ENCODE measurements at places on chromosomes 6 and 20.

DNA sequence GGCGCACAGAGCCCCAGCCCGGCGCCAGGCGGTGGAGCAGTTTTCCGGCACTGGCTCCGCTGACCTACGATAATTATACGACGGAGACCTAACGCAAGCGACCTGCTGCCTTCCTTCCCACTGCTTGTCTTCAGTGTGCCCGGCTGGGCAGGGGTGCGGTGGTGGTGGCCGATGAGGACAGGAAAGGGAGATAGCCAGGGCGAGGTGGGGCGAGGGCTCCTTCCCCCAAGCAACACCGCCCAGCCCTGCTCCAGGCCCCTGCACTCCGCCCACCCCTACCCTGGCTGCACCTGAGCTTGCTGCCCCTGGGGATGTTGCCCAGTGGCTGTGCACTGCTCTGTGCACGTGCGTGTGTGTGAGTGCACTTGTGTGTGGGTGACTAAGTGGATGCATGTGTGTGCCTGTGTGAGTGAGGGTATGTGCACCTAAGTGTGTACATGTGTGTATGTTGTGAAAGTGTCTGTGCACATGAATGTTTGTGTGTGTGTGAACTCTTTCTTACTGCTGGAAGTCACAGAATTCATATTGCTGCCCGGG, 42.6 kb upstream of the IRF4 start:
- no peak for DNase-seq

DNA sequence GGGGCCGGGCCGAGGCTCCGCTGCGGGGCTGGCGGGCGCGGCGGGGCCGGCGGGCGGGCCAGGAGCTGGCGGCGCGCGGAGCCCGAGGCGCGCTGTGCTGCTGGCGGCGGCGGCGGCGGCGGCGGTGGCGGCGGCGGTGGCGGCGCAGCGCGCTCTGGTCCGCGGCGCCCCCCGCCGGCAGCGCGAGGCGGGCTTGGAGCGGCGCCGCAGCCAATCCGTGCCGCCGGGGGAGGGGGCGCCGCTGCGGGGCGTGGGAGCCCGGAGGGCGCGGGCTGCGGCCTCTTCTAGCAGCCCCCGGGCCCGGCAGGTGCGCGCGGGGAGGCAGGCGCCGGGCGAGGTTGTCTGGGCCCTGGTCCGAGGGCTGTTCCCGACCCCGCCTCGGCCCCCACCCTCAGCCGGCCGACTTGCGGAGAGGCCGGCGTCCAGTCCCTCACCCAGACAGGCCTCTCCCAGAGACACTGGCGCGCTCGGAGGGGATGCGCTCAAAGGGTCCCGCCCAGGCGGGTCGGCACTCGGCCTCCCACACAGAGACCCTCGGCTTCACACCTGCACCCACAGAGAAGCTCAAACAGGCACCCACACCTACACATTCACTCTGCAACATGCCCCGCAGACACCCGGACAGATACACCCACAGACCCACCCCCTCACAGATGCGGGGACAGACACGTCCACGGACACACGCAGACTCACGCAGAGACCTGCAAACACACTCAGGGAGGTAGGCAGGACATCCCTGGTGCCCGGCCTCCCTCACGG, at the start of gene RIMS4:
Gene RIMS4 (minus strand): TSS at position 156 of the 759 bp plus-strand sequence. CDS start 275 bp downstream, outside the sequence.
- DNase-seq = no peak

- DNase-seq = no peak
Observed at GRCh38 chr6:84777888-84778287, 13.5 kb upstream of the TBX18 start.

DNA sequence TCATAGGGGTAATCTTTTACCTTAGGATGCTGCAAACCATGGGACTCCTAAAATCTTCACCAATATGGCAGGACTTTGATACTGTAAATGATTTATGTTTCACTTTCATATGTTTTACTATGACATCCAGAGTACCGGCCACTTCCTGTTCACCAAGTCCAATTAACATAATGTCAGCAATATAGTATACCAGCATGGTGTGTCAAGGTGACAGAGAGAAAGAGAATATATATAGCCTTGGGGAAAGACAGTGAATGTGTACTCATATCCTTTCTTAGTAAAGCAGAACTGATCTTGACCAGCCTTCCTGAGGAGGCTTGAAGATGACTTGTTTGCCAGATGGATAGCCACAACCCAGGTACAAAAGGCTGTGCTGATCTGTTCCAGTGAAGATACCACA, 127.9 kb downstream of the NRN1 start:
- no peak for DNase-seq

- no peak for DNase-seq
Observed at GRCh38 chr6:133244519-133244918, 3.4 kb downstream of the EYA4 start.

DNA sequence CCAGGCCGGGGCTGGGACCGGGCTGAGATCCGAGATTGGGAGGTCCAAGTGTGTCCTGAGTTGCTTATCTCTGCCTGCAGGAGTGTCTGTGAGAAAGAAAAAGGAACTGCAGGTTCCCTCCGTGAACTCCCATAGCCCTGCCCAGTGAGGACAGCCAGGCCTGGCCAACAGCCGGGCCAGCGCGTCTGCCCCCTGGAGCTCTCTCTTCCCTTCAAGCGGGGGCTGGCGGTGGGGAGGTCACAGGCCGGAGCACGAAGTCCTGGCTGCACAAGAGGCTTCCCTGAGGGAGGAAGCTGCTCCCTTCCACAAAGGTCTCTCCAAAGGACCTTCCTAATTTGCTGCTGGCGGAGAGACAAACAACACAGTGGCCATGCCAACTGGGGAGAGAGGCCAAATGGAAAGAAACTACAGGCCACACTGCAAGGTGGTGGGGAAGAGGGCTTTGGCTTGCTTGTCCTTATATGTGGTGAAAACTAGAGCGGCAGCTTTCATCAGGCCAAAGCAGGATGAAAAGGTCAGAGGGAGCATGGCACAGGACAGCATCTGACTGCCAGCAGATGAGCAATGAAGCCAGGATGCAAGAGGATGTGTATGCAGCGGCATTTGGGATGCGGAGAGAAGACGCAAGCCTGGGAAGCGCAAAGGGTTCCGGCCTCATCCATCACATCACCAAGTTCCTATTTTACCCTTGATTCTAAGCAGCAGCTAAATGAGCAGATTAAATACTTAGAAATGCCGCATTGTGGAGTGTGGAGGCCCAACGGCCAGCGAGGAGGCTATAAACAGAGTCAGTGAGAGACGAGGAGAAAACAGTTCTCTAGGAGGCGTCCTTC, 260.0 kb downstream of the ERMARD start:
- peak; percentile 53 for DNase-seq

GRCh38 chr20:36468149-36469000, 72.9 kb upstream of the MYL9 start:
- DNase-seq = no peak

DNA sequence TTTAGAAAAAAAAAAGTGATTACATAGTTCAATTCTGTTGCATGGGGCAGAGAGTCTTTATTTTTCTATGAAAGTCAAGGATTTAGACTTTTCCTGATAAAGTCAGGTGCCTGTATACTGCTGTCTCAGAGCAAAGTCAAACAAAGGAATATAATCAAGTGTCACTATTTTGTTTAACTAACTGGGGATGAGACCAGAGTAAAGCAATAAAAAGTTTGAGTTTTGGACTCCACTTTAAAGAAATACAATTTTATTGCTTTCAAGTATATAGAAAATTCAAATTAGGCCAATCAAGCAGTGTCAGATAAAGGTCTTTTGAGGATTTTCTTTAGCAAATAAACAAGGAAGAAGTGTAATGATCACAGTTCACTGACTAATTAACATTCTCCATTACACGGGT, 48.7 kb upstream of the MYLIP start:
- DNase-seq = no peak

- no peak for DNase-seq
Observed at GRCh38 chr6:111154981-111155380, 67.7 kb downstream of the SLC16A10 start.

- DNase-seq = peak; percentile 18
Observed at GRCh38 chr20:47320990-47321805, 35.3 kb downstream of the ZMYND8 start.

GRCh38 chr6:151690303-151690702, 117.2 kb upstream of the ESR1 start:
- DNase-seq = peak; percentile 59

DNA sequence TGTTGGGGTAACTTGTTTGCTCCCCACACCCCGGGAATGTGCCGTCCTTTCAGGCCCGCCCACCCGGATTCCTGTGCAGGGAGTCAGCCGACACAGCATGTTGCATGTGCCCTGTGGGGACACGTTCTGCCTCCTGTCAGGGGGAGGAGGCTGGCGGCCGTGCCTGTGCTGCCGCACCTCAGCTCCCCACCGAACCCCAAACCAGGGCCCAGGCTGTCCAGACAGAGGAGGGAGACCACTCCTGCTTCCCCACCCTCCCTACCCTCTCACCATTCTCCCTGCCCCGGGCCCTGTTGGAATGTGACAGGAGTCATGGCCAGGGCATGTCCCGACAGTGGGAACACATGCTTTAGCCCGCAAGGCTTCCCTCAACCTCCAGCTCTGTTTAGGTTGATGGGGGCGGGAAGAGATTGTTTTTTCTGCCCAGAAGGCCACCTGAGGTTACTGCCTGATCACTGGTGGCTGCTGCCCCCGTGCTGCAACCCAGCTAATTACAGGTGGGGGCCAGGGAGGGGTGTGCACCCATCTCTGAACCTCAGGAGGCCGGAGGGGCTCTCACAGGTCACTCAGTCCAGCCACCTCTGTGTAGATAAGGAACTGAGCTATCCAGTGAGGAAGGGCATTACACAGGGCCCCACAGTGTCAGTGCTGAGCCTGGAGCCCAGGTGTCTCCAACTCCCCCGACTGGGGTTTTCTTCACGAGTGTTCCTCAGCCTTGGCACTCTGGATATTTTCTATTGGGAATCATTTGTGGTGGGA, 13.6 kb downstream of the LRRC73 start:
- no peak for DNase-seq

DNA sequence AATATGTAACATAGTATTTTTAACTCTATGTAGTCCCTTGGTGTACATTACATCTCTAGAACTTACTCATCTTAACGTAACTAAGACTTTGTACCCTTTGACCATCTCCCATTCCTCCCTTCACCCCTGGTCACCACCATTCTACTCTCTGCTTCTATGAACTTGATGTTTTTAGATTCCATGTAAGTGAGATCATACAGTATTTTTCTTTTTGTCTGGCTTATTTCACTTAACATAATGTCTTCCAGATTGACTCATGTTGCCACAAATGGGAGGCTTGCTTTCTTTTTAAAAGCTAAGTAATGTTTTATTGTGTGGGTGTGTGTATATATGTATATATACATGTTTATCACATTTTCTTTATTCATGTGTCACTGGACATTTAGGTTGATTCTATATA, 55.8 kb downstream of the TMEM200A start:
- DNase-seq = no peak

GRCh38 chr20:56483970-56484369, 15.5 kb downstream of the RTF2 start:
- DNase-seq = peak; percentile 68

GRCh38 chr6:151901009-151901411, 93.5 kb downstream of the ESR1 start:
- DNase-seq = no peak

DNA sequence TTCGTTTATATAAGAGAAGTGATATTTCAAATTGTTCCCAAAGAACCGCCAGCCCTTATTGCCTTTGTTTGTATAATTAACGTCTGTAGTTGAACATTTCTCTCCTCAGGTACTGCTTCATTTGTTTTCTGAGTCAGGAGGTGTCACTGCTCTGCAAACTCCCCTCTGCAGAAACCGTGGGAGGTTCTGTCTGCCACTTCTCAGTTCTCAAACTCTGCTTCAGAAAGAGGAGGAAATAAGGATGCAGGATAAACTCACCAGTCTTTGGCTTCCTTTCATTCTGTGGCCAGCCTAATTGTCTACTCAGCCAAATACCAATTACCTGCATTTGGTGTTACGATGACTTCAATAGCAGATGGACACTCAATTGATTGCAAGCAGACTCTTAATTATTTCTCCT, 149.8 kb downstream of the PAK5 start:
- DNase-seq = no peak

- DNase-seq = no peak
Observed at GRCh38 chr6:166418691-166419143, 36.0 kb upstream of the MPC1 start.

DNA sequence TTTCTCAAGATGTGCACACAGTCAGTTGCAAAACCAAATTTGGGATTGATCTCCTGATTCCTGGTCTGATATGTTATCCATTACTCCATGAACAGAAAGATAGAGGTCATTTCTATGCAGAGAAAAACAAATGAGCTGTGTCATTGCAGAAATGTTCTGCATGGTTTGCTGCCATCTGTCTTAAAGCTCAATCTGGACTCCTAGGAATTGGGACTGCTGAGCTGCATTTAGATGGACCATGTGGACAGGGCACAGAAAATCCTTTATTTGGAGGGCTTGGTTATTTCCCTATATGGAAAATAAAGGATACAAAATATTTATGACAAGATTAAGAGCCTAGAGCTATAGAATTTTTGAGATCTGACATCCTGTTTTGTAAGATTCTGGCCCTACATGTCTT, 91.3 kb downstream of the ADGRB3 start:
- DNase-seq = no peak

GRCh38 chr20:55471052-55472006, 534.0 kb downstream of the CBLN4 start:
- DNase-seq = no peak

GRCh38 chr20:58697867-58698703, 5.5 kb downstream of the NPEPL1 start:
- DNase-seq = no peak

DNA sequence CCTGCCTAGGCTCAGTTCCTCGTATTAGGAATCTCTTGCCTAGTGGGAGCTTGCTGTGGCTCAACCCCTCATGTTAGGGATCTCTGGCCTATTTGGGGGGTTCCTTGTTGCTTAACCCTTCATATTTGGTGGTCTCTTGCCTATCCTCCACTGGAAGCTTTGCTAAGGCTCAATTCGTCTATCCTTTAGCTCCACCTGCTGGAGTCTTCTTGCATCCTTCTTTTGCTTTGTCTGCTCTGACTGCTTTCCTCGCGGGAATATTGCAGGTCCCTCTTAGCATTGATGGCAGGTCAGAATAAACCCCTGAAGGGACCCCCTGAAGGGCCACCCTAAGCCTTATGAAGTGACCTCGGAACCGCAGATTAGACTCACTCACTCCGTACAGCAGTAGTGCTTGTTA, 203.0 kb upstream of the TBX18 start:
- no peak for DNase-seq

DNA sequence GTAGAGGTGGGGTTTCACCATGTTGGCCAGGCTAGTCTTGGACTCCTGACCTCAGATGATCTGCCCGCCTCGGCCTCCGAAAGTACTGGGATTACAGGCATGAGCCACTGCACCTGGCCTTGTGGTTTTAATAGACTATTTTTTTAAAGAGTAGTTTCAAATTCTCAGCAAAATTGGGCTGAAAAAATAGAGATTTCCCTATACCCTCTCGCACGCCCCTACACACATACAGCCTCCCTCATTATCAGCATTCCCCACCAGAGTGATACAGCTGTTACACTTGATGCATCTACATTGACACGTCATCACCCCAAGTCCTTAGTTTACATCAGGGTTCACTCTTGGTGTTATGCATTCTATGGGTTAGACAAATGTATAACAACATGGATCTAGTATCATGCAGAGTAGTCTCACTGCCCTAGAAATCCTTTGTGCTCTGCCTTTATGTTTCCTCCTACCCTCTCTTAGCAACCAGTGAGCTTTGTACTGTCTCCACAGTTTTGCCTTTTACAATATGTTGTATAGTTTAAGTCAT, 103.6 kb downstream of the CDYL start:
- DNase-seq = no peak

GRCh38 chr6:134529305-134529704, 211.4 kb upstream of the SGK1 start:
- DNase-seq = no peak

GRCh38 chr6:108465098-108465495, 95.6 kb upstream of the FOXO3 start:
- DNase-seq = no peak

All from suppressor macrophage (primary cell).